ENCODE measurements at places on chromosomes 2 and 18.
A peak's percentile ranks its signal among the peaks of the same experiment; 100 is the strongest.

GRCh38 chr2:229653531-229653930, 60.8 kb downstream of the DNER start:
- DNase-seq: no peak

DNA sequence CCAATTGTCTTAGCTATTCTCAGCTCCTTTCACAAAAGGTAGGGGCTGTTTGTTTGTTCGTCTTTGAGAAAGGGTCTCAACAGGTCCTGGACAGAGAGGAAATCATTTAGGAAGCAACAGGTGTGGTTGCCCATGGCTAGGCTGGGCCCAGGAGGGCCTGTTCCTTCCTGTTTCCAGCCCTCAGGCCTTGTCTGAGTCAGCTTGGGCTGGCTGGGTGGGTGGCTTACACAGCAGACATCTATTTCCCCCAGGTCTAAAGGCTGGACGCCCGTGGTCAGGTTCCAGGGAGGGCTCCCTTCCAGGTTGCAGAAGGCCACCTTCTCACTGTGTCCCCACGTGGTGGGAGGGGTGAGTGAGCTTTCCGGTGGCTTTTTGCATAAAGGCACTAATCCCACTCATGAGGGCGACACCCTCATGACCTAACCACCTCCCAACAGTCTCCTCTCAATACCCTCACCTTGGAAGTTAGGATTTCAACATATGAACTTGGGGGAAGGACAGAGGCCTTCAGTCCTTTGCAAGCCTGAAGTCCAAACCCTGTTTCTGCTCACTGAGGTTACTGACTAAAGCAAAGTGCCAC, 45.5 kb downstream of the ARHGEF4 start:
- no peak for DNase-seq

GRCh38 chr2:133955169-133955568, 298.7 kb upstream of the MGAT5 start:
- no peak for DNase-seq

- no peak for DNase-seq
Measured at GRCh38 chr2:217539126-217539525, 463.7 kb downstream of the TNS1 start.

DNA sequence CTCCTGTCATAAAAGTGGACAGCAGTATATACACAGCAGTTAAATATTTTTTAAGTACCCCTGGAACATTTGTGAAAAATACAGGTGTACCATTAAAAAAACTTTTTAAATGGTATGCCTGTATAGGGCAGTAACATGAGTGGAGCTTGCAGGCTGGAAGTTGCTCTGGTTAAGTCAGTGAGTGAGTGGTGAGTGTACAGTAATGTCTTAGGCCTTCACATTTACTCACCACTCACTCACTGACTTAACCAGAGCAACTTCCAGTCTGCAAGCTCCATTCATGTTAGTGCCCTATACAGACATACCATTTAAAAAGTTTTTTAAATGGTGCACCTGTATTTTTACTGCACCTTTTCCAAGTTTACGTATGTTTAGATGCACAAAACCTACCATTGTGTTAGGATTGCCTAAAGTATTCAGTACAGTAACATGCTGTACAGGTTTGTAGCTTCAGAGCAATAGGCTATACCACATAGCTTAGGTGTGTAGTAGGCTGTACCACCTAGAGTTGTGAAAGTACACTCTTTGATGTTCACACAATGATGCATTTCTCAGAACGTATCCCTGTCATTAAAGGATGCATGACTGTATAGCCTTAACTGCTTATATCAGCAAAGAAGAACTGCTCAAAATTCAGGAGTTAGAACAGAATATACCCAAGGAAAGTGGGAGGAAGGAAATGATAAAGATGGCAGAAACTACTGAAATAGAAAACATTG, 112.6 kb downstream of the EHBP1 start:
- DNase-seq: no peak

DNA sequence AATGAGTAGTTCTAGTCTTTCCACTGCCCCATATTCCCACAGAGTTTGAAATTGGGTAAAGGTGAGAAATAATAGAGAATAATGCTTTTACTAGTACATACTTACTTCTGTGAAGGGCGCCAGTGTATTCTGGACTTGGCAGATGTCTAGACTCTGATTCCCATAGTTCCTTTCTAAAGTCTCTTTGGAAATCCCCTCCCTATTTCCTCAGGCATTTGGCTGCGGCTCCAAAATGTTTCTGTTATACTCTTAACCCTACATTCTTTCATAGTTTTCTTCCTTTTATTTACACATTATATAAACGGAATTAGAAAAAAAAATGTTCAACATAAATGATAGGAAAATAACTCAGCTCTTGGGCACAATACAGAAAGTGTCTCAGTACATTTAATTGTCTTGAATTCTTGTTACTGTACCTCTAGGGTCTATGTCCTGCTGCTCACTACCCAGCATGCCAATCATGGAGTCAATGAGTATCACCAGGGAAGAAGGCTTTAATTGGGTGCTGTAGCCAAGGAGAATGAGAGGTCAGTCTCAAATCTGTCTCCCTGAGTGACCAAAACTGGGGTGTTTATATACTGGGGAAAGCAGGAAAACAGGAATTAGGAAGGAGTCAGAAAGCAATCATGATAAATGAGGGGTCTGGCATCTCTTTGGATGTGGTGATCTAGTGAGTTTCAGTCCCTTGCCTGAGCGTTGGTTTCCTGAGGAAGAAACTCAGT, 147.8 kb upstream of the MMADHC start:
- DNase-seq: no peak

GRCh38 chr2:10847008-10847407, 34.4 kb upstream of the PDIA6 start:
- DNase-seq: no peak

- DNase-seq: no peak
Measured at GRCh38 chr18:303607-304006, 35.8 kb upstream of the THOC1 start.

DNA sequence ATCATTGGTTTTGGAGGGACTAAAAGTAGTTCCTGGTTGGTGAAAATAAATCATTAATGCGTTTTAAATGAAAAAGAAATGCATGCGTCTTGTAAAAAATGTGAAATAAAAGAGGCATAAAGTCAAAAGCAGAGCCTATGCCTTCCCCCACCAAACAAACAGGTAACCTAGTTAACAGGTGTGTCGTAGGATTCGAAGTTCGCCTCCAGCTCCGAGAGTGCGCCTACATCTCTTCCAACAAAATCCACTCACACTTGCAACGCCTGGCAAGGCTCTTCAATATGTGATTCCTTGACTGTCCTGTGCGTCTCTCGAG, 677 bp upstream of the SMAD4 start:
- DNase-seq: no peak

DNA sequence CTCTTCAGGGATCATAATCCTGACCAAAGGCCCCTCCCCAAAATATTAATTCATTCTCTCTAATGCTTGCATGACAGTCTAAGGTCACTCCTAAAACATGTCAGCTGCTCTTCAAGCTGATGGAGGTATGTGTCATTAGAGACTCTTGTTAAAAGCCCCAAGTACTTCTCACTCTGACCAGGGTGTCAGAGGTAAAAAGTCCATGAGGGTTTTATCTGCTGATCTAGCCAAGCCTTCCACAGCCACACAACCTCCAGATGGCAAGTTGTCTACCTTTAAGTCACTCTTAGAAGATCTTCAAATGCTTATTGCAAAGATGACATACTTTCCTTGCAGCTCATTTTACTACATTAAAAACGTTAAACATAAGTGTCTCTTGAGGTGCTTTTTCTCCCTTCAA, 83.6 kb upstream of the ETAA1 start:
- DNase-seq: no peak

DNA sequence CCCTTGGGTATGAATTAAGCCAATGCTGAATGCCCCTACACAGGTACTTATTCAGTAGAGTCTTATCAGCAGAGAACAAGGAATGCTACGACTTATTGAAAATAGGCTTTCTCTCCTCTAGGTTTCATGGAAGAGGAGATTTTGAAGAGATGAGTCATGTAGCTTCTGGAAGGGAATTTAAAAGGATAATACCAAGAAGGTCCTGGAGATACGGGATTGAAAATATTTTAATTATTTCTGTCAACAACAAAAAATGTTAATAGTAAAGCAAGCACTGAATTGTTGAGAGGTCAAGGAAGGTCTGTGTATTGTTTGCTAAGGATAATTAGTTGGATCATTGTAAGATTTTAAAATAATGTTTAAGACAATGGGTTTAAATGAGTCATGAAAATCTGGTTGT, 293.0 kb upstream of the SPHKAP start:
- DNase-seq: no peak

- DNase-seq: no peak
Measured at GRCh38 chr2:16287281-16287680, 346.9 kb downstream of the MYCN start.

DNA sequence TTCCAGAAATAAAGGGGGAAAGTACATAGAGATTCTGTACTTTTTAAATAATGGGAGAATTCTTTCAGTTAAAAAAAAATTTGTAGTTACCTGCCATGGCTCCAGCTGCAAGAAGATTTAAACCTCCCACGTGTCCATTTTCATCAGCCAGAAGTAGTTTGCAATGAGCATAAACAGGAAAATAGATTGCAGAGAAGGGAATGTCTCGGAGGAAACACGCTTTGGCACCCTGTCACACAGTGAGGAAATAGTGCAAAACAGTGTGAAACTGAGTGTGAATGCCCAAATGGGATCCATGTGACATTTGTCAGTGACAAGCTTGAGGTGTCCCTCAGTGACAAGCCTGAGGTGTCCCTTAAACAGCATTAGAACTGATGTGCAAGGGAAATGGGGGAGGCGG, 102.7 kb downstream of the SLC25A12 start:
- no peak for DNase-seq

GRCh38 chr2:68178954-68179627, 21.4 kb downstream of the PNO1 start:
- DNase-seq: no peak

- DNase-seq: no peak
Measured at GRCh38 chr18:5095239-5095638, 101.8 kb downstream of the AKAIN1 start.

DNA sequence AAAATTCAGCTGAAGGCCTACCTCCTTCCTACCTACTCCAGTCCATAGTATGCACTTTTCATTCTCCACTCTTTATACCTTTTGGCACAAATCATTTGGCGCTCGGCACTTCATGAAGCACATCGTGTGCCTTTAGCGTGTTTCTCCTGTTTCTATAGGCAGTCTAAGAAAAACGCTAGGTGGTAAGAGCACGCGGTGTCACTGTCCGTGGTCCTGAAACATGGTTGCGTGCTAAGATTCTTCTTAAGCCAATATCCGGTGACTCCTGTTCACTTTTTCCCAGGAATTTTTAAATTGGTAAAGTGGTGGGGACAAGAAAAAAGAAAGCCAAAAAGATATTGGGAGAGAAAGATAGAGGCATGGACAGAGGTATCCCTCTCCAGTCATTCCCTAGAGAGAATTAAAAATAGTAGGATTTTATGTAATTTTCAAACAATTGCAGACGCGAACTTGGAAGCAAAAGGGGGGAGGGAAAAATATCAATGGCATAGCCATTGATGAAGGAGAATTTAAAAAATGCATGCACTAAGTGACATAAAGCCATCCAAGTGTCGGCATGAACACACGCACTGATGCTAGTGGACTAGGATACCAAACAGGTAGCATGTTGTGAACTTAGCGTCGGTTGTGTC, 1.4 kb upstream of the CTNNA2 start:
- no peak for DNase-seq

- peak; percentile 88 for DNase-seq
Measured at GRCh38 chr2:27303093-27304025, 4.9 kb downstream of the UCN start.

DNA sequence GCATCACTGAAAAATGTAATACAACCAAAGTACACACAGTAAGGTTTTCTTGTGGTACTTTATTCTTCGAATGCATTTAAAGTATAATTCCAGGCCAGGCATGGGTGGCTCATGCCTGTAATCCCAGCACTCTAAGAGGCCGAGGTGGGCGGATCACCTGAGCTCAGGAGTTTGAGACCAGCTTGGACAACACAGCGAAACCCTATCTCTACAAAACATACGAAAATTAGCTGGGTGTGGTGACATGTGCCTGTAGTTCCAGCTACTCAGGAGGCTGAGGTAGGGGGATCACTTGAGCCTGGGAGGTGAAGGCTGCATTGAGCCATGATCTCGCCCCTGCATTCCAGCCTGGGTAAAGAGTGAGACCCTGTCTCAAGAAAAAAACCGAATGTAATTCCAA, 3.9 kb upstream of the TTC39C start:
- no peak for DNase-seq

DNA sequence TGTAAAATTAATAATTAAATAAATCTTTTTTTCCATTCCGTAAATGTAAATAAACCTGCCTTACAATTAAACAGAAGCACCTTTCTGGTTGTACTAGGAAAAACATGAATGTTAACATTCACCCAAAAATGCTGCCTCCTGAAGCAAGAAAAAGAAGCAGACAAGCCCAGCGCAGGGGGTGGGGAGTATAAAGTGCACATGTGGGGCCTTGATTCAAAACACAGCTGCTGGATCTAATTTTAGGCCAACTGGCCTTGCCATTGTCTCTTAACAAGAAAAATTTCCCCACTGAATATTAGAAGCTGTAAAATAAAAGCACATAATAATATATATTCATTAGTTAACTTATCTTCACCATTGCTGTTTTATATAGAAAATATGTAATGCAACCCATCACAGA, 28.3 kb downstream of the TCF4 start:
- no peak for DNase-seq

- DNase-seq: no peak
Measured at GRCh38 chr2:35887146-35887545, 468.4 kb upstream of the CRIM1 start.

GRCh38 chr2:46358713-46359112, 61.5 kb downstream of the EPAS1 start:
- DNase-seq: no peak

DNA sequence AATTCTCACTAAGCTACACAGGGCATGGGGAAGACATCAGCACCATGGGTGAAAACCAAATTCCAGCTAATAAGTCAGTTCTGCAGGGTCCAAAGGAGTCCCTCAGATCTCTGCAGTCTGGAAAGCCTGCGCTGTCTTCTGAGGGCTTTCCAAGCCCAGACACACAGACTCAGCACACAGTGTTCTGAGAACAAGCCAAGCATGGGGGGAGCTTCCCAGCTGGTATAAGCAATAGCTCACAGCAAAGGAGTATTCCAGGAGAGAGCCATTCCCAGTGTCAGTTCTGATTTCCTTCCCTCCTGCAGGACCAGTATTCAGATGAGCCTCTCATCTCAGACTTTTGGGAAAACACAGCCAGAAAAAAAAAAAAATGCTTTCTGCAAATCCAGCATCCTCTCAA, 370.8 kb downstream of the TNS1 start:
- DNase-seq: no peak

- DNase-seq: no peak
Measured at GRCh38 chr2:16148632-16149348, 208.4 kb downstream of the MYCN start.

- DNase-seq: peak; percentile 50
Measured at GRCh38 chr2:105398336-105399206, at the start of gene FHL2. FHL2 (minus strand) TSS chr2:105399051; CDS start chr2:105386516, 12,535 bp downstream.
